ENCODE measurements at places on chromosomes 2 and 18.
A peak's percentile ranks its signal among the peaks of the same experiment; 100 is the strongest.

GRCh38 chr2:238848691-238848975 is 748 bp downstream of the TWIST2 start:
- no peak for DNase-seq

DNA sequence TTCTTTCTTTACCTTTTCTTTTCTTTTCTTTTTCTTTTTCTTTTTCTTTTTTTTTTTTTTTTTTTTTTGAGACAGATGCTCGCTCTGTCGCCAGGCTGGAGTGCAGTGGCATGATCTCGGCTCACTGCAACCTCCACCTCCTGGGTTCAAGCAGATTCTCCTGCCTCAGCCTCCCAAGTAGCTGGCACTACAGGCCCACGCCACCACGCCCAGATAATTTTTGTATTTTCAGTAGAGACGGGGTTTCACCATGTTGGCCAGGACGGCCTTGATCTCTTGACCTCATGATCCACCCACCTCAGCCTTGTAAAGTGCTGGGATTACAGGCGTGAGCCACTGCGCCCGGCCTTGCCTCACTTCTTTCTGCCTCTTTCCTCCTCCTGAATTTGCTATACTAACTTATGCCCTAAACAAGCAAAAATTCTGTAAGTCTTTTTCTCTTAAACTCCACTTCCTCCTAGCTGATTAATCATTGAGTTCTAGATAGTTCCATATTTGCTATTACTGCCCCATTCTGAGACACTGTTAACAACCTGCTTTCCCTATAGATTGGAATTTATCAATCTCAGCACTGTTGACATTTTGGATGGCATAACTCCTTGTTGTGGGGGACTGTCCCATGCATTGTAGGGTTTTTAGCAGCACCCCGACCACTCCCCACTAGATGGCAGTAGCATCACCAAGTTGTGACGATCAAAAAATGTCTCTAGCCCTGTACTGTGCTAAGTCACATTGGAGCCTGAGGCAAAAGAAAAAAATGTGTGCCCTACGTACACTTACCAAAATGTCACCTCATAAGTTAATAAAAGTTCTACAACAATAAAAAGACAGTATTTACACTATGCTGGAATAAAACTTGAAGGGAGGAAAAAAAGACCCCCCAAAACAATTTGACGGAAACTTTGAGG is 16.4 kb upstream of the THADA start:
- DNase-seq = peak; percentile 64

DNA sequence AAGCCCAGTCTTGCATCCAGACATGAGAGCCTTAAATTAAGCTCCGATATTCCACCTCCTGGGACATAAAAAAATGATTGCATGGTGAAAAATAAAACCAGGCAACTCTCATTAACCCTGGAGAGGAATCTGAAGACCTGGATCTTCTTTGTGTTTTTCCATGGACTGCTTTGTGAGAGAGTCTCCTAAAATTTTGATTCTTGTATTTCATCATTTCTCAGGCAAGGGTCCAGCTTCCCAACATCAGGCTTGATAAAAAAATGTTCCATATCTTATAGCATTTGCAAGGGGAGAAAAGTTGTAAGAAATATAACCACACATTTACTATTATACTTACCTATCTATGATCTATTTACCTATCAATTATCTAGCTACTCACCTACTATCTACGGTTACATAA is 327.5 kb upstream of the SPHKAP start:
- DNase-seq = no peak

DNA sequence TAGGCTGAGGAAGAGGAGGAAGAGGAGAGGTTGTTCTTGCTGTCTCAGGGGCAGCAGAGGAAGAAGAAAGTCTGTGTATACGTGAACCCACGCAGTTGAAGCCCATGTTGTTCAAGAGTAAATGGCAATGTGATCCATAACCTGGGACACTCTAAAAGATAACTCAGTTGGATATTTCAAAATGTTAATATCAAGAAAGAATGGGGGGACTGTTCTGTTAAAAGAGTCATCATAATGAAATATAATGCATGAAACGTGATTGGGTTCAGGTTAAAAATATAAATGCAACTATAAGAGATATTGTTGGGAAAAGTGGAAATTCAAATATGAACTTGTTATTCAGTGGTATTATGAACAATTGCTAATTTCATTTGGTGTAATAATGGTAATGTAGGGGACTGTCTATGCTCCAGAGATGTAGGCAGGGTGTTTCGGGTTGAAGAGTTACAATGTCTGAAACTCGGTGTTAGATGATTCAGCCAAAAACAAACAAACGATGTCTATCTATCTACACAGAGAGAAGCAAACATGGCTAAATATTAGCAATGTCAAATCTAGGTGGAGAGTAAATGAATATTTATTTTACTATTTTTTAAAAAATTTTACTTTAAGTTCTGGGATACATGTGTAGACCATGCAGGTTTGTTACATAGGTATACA is 21.1 kb upstream of the POLE4 start:
- no peak for DNase-seq

GRCh38 chr2:44941551-44942234 is at the start of gene SIX3:
Gene SIX3, plus strand, starts transcription at chr2:44941702. Its CDS starts 403 bp downstream, at chr2:44942105.
- no peak for DNase-seq

DNA sequence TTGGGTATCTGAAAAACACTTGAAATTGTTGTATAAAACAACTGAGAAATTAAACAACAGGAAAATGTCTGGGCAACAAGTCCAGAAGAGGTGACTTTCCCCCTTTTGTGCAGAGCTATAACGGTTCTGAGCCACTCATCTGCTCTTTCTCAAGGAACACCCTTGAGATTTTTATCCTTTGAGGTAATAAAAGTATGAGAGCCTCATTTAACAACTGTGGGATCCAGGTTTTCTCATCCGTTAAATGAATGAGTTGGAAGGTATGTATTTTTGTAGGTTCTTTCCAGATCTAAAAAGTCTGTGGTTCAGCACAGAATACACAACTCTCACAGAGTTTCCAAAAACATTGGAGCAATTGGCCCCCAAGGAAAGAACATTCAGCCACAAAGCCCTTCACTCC is 93.0 kb downstream of the ANKRD44 start:
- no peak for DNase-seq

- DNase-seq = no peak
These were observed 33.6 kb downstream of the PTPRM start for GRCh38 chr18:7600528-7601245.

DNA sequence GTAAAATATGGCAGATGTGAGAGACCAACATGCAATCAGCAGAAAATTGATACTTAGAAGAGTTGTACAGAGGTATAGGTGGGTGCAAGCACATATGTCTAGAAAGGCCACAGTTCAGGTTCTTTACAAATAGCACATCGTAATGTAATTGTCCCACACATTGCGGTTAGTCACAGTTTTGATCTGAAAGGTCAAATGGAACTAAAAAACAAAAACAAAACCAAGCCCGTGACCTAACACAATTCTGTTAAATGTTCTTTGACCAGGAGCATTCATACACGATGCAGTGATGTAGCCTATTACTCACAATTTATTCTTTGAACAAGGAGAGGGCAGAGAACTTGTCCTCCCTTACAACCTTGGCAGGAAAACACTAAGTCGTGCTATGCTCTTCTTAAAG is 108.9 kb upstream of the MAP4K3 start:
- DNase-seq = no peak

GRCh38 chr2:188897096-188897495 is 77.1 kb upstream of the COL3A1 start:
- DNase-seq = no peak

DNA sequence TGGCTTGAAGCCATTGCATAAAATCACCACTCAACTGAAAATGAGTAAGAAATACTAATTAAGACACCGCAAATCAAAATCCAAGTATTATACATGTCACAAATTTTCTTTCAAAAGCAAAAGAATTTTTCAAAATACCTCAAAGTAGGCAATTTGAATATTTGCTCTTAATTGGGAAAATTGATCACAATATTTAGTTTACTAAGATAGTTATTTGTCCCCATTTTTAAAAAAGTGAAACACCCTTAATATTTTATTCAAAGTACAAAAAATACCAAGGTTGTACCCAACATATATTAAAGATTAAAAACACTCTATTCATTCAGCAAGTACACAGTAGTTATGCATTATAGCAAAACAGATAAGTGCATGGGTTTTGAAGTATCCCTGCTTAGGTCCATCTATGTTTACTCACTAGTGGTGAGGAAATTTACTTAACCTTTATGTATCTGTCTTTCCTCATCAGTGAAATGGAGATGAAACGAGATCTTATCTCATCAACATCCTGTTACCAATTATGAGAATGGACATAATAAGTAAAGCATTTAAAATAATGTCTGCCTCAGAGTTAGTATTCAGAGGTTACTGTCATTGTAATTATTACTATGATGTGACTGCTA is 35.1 kb downstream of the VPS54 start:
- no peak for DNase-seq

GRCh38 chr18:27030421-27030820 is 154.7 kb downstream of the CHST9 start:
- no peak for DNase-seq

- no peak for DNase-seq
These were observed 182.9 kb downstream of the VWC2L start for GRCh38 chr2:214593727-214594126.

GRCh38 chr2:171522052-171522787 is at the start of gene CYBRD1:
Gene CYBRD1, plus strand, starts transcription at chr2:171522474. Its CDS starts 72 bp downstream, at chr2:171522546.
- DNase-seq = no peak

DNA sequence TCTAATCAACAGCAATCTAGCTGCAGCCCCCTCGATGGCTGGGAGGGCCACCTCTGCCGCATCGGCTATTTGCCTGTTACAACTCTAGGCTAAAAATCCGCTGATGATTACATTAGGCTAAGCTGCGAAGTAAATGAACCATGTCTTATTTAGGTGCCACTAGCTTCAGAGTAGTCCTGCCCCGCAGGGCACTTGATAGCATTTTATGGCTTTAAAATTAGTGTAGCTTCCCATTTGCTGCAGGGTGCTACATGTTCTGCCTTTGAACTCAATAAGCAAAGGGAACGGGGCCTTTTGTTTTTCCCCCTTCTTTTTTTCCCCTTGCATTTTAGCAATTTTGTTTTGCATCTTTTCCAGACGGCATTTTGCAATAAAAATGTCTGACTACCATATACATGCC is 270.2 kb downstream of the GBX2 start:
- DNase-seq = no peak

GRCh38 chr2:74857725-74858124 is 23.8 kb downstream of the HK2 start:
- DNase-seq = no peak

- DNase-seq = no peak
These were observed 439.7 kb upstream of the FANCL start for GRCh38 chr2:58680755-58681310.

GRCh38 chr2:187574969-187575750 is 20.9 kb upstream of the TFPI start:
- DNase-seq = no peak

DNA sequence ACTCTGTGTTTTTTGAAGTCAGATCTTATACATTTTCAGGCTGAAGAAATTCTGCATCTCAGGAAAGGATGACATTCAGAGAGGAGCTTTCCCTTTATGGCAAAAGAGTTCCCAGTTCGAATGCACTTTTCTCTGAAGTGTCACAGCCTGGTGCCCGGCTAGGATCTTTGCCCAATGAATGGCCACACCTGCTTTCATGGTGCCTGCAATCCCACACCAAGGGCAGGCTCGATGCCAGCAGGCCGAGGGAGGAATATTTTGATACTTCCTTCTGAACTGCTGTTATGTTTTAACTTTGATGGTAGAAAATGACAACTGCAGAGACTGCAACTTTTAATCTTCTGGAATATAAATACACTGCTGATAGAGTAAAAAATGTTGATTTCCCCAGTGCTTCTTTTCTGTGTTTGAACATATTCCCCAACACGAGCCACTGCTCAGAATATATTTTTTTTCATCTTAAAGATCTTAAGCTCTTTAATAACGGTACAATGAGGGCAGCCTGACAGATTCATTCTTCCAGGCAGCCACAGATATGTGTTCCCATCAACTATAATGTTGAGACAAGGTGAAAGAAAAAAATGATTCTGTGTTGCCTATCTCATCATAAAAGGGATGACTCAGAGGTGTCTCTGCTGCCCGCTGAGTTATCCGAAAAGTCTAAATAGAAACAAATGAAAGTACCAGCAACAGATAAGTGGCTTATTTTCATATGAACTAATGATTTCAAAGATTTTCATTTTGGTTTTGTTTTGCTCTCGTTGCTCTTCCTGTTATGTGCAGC is 848.5 kb downstream of the DCDC2C start:
- DNase-seq = no peak

- DNase-seq = no peak
These were observed 325.3 kb downstream of the ZNF516 start for GRCh38 chr18:76169733-76170132.

- DNase-seq = no peak
These were observed 37.1 kb downstream of the ANKRD44 start for GRCh38 chr2:197273485-197273884.

DNA sequence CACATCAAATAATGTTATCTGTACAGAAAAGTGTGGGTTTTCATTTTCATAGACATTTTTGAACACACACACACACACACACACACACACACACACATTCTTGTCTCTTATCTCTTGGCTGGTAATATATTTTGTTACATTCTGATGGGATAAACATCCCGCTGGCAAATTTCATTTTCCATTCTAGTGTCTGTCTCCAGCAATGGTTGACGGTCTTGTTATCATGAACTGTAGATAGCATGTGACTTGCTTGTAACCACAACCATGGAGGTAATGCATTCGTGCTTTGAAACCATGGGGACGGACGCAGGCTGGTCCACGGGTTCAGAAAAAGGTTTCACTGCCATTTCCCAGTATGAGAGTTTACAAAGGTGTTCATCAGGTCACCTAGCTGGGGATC is 156.4 kb downstream of the PPP1R1C start:
- no peak for DNase-seq

DNA sequence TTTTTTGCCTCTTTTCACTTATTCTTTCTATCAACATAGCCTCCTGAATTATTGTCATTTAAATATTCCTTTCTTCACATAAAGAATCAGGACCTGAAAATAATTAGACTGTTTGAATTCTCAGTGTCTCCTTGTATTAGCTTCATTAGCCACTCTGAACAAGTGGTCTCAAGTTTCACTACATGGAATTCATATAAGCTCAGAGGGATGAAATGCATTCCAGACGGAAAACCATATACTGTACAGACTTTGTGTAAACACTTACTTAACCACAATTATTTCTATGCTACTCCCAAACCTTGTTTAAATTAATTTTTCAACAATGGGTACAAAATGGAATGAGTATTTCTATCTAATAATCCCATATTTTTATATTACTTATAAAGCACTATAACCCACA is 53.4 kb downstream of the CHN1 start:
- no peak for DNase-seq

DNA sequence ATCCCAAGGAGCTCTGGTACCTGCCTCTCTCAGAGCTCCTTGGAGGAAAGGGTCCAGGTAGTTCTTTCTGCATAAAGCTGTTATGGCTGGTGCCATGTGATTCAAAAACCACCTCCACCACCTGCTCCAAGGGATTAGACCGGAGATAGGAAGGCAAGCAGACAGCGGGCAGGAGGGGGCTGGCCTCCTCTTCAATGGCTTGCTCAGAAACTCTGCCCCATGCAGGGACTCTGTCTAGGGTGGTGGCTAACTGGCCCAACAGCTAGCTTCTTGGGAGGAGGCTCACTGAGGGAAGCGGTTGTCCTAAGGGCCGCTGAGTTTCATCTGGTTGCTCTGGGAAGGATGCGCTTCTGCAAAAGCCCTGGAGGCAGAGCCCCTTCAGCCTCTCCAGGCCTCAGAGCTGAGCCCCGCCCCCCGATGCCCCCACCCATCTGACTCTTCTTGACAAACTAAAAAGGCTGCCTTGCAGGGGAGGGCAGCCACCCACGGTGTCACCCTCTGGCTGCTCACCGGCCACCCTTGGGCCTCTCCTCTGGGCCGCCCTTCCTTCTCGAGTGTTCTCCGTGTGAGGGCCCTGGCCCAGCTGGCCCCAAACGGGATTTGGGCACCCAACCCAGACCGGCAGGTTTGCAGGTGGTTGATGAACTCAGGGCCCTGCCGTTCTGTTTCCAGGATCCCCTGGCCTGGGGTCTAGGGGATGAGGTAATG is 90.2 kb downstream of the MCFD2 start:
- DNase-seq = no peak
